ENCODE measurements at places on chromosomes 2 and 18. TPM values are rescaled to one million over a fixed set of nuclear protein-coding genes. Genes with fewer than 3 reads are reported as not detected.

- DNase-seq: no peak
Observed at GRCh38 chr18:63158012-63158631, 161.4 kb downstream of the BCL2 start.

GRCh38 chr18:77123320-77124231 is 9.0 kb downstream of the MBP start:
- DNase-seq: no peak

DNA sequence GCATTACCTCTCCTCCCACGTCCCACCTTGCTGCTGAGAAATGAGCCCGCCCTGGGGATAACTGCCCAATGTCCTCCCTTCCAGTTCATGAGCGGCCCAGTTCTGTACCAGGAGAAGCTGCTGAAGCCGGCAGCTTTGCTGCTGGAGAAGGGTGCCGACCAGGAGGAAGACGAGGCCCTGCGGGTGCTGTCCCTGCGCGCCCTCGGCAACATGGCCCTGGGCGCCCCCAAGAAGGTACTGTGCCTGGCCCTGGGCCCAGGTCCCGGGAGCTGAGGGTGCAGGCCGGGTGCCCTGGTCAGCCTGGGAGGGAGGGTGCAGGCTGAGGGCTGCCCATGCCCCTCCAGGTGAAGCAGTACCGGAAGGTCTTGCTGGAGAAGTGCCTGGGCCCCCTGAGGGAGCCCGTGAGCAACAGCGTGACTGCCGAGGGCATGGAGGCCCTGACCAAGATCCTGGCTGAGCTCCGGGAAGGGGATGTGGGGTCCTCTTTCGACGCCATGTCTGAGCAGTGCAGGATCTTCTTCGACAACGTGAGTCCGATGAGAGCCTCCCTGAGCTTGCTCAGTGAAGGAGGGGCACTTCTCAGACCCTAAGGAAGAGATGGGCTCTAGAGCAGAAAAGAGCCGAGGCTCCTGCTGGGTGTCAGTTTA is 25.7 kb downstream of the HJURP start:
- DNase-seq: no peak

DNA sequence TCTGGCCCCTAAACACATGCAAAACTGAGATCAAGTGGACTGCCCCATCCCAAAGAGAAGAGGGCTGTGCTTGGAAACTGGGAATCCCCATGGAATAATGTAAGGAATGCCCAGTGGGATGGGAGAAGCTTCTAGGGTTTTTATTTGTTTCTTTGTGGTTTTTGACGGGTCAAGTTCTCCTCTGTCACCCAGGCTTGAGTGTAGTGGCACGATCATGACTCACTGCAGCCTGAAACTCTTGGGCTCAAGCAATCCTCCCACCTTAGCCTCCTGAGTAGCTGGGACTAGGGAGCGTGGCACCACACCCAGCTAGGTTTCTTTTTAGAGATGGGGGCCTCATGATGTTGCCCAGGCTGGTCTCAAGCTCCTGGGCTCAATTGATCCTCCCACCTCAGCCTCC is 101.7 kb upstream of the ZSWIM2 start:
- peak; percentile 5 for DNase-seq

DNA sequence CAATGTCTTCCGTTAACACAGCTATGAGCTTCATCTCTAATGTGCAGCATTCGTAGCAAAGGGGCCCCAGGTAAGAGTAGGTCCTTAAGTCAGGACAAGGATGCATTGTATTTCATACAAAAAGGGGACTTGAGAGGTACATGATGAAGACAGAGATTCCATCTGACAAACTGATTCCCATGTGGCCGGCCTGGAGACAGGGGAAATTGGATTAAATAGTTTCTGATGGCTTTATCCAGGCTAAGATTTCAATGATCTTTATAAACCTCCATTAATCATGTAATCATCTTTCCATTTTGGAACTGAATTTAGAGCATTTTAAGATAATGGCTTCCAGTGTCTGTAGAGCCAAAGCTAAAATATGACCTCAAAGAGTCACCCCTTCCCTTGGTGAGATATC is 111.3 kb downstream of the NCKAP5 start:
- DNase-seq: no peak

GRCh38 chr2:123077101-123077500 is 948.0 kb upstream of the CNTNAP5 start:
- DNase-seq: no peak

DNA sequence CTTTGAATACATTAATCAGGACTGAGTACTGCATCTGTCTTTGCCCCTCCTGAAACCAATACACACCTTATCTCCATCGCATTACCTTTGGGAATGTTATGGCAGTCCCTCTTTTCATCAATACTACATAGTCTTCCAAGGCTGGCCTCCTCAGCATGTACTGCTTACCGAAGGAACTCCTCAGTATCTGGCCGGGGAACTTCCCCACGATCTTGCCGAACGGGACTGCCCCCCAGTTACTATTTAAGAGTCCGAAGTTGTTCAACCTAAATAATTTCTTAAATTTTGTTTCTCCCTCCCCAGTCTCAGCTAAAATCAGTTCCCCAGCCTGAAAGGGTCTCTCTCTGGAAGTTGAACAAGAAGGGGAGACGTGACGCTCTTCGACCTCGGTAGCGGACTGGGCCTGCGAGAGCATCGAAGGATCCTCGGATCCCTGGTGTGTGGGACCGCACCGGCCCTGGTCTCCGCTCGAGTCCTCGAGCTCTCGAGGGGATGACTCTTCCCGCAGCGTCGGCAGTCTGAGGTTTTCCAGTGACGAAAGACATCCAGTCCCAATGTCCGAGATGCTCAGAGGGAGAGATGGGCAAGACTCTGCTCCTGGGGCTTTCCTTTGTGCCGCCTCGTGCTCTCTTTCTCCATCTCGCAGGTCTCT is 489 bp downstream of the TRMT61B start:
- no peak for DNase-seq

GCKR gene
- total RNA-seq: 0.88 TPM

FEV gene
- not detected for total RNA-seq
